B cell (primary cell): ENCODE measurements at places on chromosomes 7 and 10. TPM values are rescaled to one million over a fixed set of nuclear protein-coding genes. Genes with fewer than 3 reads are reported as not detected.

The CELF2 gene
- 59.5 and 69.3 TPM in 2 replicates for polyA plus RNA-seq

The OR13A1 gene
- polyA plus RNA-seq: 5.8 and 8.2 TPM in 2 replicates

The DPP6 gene
- polyA plus RNA-seq: not detected in 2 replicates

The NKX1-2 gene
- not detected in 2 replicates for polyA plus RNA-seq

The UNCX gene
- not detected in 2 replicates for polyA plus RNA-seq

The FANK1 gene
- 0.13 and 0.23 TPM in 2 replicates for polyA plus RNA-seq

The MYO1G gene
- 204 and 239 TPM in 2 replicates for polyA plus RNA-seq

The MUC12 gene
- 0.81 TPM in 1 of 2 replicates, not detected in the other for polyA plus RNA-seq

The ANKMY2 gene
- polyA plus RNA-seq: 7.6 and 8.3 TPM in 2 replicates

The SPOCK2 gene
- polyA plus RNA-seq: 39.1 and 79.5 TPM in 2 replicates

The UBTD1 gene
- polyA plus RNA-seq: 1.2 and 1.3 TPM in 2 replicates

The LZTS2 gene
- 19.5 and 23.2 TPM in 2 replicates for polyA plus RNA-seq

The NYAP1 gene
- polyA plus RNA-seq: 0.06 TPM in 1 of 2 replicates, not detected in the other

The MNX1 gene
- not detected in 2 replicates for polyA plus RNA-seq

The OPALIN gene
- polyA plus RNA-seq: not detected in 2 replicates

The CHRM2 gene
- polyA plus RNA-seq: not detected in 2 replicates

The NPFFR1 gene
- not detected in 2 replicates for polyA plus RNA-seq

The HACD1 gene
- polyA plus RNA-seq: 0.12 TPM in 1 of 2 replicates, not detected in the other

The SFTPA1 gene
- polyA plus RNA-seq: not detected in 2 replicates

The FEZF1 gene
- not detected in 2 replicates for polyA plus RNA-seq

The HYAL4 gene
- 0.42 TPM in 1 of 2 replicates, not detected in the other for polyA plus RNA-seq

The OR2A7 gene
- 3.3 and 3.6 TPM in 2 replicates for polyA plus RNA-seq

The RNF133 gene
- not detected in 2 replicates for polyA plus RNA-seq

The PNLIP gene
- not detected in 2 replicates for polyA plus RNA-seq

The NRP1 gene
- not detected in 2 replicates for polyA plus RNA-seq

The DMTF1 gene
- polyA plus RNA-seq: 139 and 159 TPM in 2 replicates

The METTL27 gene
- polyA plus RNA-seq: 0.37 and 0.99 TPM in 2 replicates

The SPDYE1 gene
- not detected in 2 replicates for polyA plus RNA-seq

The RAB19 gene
- 0.71 and 1.1 TPM in 2 replicates for polyA plus RNA-seq

The LIPK gene
- polyA plus RNA-seq: not detected in 2 replicates

The ZNF425 gene
- 0.48 and 0.85 TPM in 2 replicates for polyA plus RNA-seq

The GTF2I gene
- polyA plus RNA-seq: 140 and 187 TPM in 2 replicates

The ABCB4 gene
- 16.6 and 27.5 TPM in 2 replicates for polyA plus RNA-seq

The CYP26C1 gene
- 0.01 and 0.03 TPM in 2 replicates for polyA plus RNA-seq

The SLC18A3 gene
- not detected in 2 replicates for polyA plus RNA-seq

The CDC14C gene
- polyA plus RNA-seq: not detected in 2 replicates

The NAMPT gene
- polyA plus RNA-seq: 11.6 and 58.4 TPM in 2 replicates

The HOXA4 gene
- 0.30 TPM in 1 of 2 replicates, not detected in the other for polyA plus RNA-seq

The LDB3 gene
- 0.01 TPM in 1 of 2 replicates, not detected in the other for polyA plus RNA-seq

The CXCL12 gene
- polyA plus RNA-seq: not detected in 2 replicates

The BTBD16 gene
- not detected in 2 replicates for polyA plus RNA-seq

The HPS1 gene
- polyA plus RNA-seq: 162 and 196 TPM in 2 replicates
